ENCODE measurements at places on chromosomes 2 and 18. TPM values are rescaled to one million over a fixed set of nuclear protein-coding genes. Genes with fewer than 3 reads are reported as not detected.

DNA sequence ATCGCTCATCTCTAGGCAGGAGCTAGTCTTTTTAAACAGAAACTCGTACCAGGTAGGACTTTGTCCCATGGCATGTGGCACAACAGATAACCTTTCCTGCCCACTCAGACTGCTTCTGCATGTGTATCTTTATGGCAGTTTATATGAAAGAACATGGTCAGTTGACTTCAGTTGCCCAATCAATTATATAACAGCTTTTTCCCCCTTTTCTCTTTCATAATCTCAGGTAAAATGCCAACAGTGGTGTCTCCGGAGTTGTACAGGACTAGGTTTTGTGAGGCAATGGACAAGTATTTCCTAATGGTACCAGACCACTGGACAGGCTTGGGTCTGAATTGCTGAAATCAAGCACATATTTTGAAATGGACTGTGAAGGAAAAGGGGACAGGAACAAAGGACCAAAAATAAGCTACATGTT is 51.6 kb upstream of the PTH2R start:
- no peak for DNase-seq

ANKRD53 gene
- 3.7 TPM for total RNA-seq

GRCh38 chr18:43866696-43867095 is 589.4 kb upstream of the SYT4 start:
- no peak for DNase-seq

TTN gene
- 1.2 TPM for total RNA-seq

DNA sequence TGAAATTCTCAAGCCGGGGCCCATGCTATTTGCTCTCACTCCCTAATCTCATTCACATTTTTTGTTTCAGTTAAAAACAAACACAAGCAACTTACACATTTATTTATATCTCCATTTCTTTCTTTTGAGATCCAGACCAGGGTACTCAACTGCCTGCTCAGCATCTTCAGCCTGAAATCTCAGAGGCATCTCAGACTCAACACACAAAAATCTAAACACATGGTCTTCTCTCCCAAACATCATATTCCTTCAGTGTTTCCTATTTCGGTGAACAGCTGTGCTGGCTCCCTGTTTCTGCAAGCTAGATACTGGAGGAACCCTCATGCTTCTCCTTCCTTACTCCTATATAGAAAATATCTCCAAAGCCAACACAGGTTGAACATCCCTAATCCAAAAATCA is 11.3 kb upstream of the RTTN start:
- no peak for DNase-seq

DNA sequence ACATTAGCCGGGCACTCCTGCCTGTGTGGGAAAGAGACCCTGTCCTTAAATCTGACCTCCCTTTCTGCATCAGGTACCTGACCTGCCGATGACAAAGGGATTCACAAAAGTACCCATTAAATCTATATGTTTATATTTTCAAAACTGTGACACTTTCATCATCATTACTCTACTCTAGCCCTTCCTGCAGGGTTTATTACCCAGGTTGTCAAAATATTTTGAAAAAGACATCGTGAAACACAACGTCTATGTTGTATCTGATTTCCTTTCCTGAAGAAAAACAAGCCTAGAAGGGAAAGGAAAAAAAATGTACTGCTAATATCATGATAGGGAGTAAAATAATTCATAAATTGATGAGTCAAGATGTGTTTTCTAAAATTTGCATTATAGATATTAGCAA is 15.2 kb upstream of the KYNU start:
- DNase-seq = no peak

DNA sequence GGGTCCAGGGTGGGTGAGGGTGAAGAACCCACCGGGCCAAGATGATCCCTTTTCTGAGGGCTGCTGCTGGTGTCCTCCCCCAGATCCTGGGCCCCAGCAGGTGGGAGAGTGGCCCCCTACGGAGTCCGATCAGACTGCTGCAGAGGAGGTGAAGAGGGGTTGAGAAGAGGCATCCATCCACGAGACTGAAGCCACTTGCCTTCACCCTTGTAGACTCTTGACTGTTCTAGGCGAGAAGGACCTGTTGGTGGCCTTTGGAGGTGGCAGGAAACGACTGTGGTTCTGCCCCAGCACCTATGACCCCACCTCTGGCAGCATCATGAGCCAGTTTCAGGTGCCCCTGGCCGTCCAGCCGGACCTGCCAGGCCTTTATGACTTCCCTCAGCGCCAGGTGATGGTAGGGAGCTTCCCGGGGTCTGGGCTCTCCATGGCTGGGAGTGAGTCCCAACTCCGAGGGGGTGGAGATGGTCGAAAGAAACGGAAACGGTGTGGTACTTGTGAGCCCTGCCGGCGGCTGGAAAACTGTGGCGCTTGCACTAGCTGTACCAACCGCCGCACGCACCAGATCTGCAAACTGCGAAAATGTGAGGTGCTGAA is 1.5 kb downstream of the TET3 start:
- no peak for DNase-seq

GRCh38 chr2:232698556-232699091 is 1.5 kb downstream of the GIGYF2 start:
- no peak for DNase-seq

GALNT5 gene
- 0.07 TPM for total RNA-seq

DNA sequence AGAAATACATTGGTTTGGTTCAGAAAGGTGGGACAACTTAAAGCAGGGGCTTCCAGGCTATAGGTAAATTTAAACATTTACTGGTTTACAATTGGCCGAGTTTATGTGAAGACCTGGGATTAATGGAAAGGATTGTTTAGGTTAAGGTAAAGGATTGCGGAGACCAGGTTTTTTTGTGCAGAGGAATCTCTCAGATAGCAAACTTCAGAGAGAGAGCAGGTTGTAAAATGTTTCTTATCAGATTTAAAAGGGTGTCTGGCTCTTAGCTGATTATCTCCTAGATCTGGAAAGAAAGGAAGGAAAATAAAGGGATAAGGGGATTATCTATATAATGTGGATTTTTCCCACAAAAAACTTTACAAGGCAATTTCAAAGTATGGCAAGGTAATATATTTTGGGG is 101.3 kb downstream of the LCLAT1 start:
- no peak for DNase-seq

GRCh38 chr2:235025800-235026536 is 74.2 kb downstream of the SH3BP4 start:
- peak; percentile 82 for DNase-seq

- no peak for DNase-seq
Measured at GRCh38 chr18:59665057-59666006, 31.9 kb downstream of the CCBE1 start.

DNA sequence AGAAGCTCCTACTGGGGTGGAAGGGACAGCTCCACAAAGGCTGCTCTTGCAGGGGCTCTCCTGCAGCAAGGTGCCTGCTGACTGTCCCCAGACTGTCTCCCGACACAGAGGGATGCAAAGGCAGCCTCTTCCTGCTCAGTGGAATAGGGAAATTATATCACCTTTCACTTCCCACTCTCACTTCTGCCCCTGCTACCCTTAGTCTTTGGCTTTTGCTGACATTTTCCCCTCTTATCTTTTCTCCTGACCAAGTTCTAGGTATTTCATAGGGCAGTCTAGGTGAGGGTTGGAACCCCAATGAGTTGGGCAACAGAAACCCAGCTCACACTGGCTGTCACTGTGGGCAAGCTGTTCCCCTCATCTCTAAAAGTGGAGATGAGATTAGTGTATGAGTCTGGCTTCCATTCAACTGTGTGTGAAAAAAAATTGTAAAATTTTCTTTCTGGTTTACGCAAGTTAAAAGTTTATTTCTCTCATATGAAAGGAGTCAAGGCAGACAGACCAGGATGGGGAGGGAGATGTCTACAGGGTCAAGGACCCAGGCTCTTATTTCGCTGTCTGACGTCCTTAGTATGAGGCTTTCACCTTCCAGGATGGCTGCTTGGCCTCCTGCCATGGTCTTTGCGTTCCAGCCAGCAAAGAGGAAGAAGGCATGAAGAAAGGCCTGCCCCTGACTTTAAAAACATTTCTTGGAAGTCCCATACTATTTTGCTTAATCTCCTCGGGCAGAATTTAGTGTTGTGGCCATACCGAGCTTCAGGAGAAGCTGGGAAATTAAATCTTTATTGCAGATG is 7.5 kb upstream of the MOCOS start:
- DNase-seq = peak; percentile 86

SPC25 gene
- 1.7 TPM for total RNA-seq

DNA sequence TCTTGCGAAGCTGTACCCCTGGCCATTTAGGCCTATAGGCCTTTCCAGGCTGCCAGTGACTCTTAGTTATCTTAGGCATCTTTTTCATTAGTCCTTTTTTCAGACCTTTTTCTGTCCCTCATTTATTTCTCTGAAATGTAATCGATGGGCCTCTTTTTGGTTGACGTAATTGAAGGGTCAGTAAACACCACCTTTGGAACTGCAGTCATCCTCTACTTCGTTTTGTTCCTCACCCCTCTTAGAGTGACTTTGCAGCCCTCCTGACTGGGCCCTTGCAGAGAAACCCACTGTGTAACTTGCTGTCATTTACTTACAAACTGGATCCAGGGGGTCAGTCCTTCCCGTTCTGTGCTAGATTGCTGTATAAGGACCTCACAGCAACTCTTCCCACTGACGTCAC is 23.2 kb downstream of the CENPO start:
- DNase-seq = no peak

FSIP2 gene
- total RNA-seq = 0.41 TPM

- no peak for DNase-seq
Measured at GRCh38 chr18:66729442-66730239, 125.8 kb upstream of the CDH19 start.

ACTR1B gene
- total RNA-seq = 104 TPM

- DNase-seq = no peak
Measured at GRCh38 chr2:113081488-113082210, 13.9 kb downstream of the IL1F10 start.

DNA sequence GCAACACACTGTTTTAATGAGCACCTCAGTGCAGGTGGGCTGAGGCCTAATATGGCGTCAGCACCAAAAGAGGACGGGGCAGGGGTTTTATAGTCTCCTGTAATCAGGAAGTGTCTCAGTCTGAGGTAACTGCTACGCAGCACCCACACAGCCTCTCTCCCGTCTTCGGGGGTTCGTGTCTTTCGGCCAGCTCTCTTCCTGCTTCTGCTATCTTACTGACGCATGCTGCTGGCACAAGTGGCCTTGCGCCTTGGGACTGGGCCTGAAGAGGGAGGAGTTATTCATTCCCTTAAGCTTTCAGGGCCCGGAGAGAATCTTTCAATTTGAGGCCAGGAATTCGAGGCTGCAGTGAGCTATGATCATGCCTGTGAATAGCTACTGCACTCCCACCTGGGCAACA is 14.5 kb upstream of the PAPOLG start:
- DNase-seq = peak; percentile 80

DNA sequence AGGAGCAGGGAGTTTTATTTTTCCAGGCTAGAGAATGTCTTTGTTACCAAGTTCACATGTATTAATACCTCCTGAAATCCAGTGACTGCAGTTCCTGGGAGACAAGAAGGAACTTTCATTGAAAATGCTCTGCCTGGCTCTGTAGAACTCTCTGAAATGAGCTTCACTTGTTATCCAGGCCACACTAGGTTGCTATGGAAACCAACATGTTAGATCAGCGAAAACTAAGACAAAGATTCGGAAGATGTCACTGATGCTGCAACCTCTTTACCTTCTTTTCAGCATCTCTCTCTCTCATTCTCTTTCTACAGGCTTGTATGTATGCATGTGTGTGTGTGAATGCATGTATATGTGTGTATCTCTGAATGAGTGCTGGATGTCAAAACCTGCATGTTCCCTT is 218.5 kb downstream of the TRIB2 start:
- no peak for DNase-seq
